ENCODE measurements at places on chromosomes 6 and 20.
A peak's percentile ranks its signal among the peaks of the same experiment; 100 is the strongest.

GRCh38 chr6:73250016-73250415 lies 13.0 kb downstream of the KHDC1 start:
- DNase-seq, result no peak

DNA sequence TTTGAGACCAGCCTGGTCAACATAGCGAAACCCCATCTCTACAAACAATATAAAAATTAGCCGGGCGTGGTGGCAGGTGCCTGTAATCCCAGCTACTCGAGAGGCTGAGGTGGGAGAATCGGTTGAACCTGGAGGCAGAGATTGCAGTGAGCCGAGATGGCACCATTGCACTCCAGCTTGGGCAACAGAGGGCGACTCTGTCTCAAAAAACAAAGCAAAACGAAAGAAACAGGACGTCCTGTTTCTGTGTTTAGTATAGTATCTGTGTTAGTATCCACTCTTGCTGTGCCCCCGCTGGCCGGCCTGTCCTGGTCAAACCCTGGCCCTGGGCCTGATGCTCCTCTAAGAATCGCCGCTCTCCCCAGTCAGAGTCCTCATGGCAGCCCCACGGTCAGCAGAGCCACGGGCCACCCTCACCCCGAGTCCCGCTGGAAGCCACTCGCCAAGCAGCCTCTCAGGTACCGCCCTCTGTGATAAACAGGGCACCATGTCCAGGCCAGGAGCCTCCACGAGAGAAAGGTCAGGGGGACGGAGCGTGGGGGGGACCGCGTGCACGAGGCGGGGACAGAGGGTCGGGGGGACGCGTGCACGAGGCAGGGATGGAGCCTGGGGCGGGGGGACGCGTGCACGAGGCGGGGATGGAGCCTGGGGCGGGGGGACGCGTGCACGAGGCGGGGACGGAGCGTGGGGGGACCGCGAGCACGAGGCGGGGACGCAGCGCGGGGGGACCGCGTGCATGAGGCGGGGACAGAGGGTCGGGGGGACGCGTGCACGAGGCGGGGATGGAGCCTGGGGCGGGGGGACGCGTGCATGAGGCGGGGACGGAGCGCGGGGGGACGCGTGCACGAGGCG lies 384.5 kb downstream of the SMOC2 start:
- DNase-seq, result no peak

DNA sequence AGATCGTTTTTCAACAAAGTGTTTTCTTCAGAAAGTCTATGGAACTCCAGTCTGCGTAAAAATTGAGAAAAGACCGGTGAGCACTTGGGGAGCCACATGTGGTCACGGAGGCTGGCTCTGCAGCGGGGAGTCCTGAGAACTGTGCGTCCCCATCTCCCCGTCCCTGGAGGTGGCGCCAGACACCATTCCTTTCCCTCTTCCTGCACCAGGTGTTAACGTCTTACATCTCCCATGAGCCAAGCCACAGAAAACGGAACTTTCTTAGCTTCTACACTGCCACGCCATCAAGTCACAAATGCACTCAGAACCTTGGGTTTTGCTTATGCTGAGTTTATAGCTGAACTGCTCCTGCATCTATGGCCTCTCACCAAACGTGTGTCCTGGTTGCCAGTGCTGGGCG lies 62.6 kb downstream of the GINS1 start:
- DNase-seq, result no peak

DNA sequence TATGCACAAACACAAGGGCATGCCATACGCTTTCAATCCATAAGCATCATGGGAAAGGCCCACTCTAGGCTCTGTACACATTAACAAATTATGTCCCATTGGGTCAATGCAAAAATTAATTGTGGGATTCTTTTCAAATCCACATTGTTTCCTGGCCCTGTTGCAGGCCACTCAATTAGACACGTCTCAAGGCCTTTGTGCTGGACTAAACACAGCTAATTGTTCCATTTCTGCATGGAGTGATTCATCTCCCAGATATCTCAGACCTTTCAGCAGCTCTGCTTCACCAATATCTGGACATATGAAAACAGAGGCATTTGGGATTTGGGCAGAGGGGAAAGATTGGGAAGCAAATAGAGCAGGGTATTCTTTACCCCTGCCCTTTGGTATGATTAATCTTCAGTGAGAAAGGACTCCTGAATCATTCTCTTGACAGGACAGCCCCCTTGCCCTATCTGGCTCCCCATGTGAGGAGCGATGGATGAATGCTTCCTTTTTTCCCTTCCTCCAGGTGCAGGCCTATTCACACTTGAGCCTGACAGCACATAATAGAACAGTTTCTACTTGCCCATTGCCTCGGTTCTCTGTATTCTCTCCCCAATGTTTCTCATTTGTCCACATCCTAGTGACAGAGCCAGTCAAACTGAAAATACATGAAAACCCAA lies 547.6 kb downstream of the HAO1 start:
- DNase-seq, result peak; percentile 22

GRCh38 chr6:163413345-163414116 lies 987 bp upstream of the QKI start:
- peak; percentile 56 for DNase-seq

DNA sequence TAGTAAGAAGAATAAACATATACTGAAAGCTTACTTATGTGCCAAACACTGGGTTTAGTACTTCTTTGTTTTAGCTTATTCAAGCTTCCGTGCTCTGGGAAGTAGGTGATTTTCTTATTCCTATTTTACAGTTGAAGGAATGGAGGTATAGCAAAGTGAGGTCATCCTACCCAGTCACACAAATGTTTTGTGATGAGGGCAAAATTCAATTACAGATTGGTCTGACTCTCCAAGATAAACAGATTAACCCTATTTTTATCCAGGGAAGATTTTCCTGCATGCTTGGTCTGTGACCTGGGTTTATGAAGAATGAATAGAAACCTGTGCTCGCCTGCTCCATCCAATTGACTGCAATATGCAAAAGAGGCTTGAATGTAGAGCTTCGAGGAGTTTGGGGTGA lies 310.0 kb downstream of the ZNF217 start:
- DNase-seq, result no peak

DNA sequence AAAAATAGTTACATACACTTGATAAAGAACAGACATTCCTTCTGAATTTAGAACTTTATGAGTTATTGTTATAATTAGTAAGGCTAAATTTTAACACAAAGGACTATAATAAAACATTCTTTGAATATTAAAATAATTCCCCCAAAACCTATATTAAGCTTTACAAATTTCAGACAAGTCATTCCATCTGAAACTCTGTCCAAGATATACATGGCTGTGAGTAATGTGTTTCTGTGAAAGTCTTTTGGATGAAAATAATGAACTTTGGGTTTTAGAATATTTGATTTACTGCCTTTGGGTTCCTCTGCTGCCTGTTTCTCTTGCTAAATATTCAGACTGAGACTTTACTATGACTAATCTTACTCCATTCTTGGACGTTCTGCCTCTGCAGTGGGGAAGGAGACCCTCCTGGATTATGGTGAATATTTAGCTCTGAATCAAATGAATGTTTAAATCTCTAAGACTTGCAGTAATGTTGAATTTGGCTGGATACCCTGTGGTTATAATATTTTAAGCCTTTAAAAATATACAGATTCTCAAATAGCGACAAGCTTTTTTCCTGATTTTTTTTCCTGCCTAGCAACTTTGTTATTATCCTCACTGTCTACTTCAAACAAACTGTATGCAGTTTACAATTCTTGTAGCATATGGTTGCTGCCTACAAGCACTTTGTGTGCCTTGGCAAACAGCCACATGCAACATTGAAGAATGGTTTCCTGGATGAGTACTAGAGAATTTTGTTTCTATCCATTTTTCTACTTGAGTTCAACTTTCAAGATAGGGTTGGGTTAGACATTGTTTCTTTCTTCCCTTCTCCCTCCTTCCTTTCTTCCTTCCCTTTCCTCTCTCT lies 51.4 kb downstream of the TXLNB start:
- DNase-seq, result peak; percentile 41

- DNase-seq, result no peak
Measured at GRCh38 chr20:951384-952169, 35.4 kb upstream of the ANGPT4 start.

DNA sequence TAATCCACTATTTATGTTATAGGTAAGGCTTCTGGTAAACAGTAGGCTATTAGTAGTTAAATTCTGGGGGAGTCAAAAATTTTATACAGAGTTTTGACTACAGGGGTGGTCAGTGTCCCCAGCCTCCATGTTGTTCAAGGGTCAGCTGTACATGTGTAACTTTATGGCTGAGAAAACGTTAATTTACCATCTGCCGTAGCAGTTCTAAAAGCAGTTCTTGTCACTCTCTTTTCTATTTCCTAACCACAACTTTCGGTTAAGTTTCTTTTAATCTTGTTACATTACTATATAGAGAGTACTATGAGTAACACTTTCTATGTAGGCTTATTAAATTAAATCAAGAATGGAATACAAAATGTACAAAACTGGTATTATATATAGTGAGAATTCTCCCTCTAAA lies 21.6 kb upstream of the KIF6 start:
- no peak for DNase-seq

DNA sequence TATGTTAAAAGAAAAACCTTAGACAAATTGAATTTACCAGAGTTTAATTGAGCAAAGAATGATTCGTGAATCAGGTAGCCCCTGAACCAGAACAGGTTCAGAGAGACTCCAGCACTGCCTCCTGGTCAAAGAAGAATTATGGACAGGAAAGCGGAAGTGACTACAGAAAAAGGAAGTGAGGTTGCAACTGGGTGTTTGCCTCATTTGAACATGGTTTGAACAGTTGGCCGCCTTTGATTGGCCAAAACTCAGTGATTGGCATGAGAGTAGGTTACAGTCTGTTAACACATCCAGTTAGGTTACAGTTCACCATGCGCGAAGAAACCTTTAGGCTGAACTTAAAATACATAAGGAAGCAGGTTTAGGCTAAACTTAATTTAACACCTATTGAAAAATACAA lies 248.8 kb downstream of the TFAP2A start:
- DNase-seq, result no peak

- no peak for DNase-seq
Measured at GRCh38 chr6:144150710-144151657, 667 bp downstream of the STX11 start.

DNA sequence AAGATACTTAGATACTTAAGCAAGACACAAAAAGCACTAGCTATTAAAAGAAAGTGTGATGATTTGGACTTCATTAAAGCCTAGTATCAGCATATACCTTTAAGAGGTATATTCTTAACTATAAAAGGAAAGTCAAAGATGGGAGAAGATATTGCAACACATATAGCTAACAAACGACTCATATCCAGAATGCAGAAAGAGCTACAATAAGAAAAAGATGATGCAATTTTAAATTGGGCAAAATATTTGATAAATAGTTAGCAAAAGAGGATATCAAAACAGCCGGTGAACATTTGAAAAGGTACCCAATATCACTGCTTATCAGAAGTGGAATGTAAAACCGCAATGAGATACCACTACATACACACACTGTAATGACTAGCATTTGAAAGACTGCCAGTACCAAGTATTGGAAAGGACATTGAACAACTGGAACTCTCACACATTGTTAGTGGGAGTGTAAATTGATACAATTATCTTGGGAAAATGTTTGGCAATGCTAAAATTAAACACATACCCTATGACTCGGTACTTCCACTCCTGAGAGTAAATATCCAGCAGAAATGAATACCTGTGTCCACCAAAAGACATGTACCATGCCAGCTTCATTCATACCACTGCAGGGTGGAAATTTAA lies 25.7 kb downstream of the MUC22 start:
- DNase-seq, result no peak

DNA sequence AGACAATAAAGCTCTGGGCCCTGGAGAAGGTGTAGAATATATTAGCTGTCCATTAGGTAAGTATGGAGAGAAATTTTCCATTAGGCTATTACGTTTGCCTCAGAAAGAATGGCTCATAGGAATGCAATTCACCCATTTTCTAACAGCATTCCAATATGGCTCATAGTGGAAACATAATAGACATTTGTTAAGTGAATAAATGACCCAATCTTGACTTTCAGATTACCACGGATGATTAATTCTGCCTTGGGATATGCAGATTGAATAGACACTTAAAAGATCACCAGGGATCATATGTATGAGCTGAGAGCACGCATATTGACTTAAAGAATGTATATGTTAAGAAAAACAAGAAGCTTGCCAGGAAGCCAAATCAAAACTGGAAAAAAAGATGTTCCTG lies 209.1 kb upstream of the CDYL start:
- DNase-seq, result no peak

DNA sequence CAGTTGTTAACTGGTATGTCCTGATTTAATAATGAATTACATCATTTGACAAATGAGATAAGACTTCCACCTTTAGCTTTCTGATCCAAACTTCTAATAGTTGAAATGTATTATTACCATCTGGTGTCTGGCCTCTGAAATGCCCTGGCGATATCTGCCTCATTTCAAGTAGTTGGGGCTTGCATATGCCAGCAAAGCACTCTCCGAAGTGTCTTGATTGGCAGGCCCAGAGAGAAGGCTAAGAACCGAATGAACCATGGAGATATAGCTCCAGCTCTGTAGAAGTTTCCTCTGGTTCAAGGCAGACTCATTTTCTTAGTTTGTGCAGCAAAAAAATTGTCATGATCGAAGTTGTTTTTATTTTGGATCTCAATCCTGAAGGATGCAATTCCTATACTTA lies 13.4 kb upstream of the HIVEP2 start:
- no peak for DNase-seq

DNA sequence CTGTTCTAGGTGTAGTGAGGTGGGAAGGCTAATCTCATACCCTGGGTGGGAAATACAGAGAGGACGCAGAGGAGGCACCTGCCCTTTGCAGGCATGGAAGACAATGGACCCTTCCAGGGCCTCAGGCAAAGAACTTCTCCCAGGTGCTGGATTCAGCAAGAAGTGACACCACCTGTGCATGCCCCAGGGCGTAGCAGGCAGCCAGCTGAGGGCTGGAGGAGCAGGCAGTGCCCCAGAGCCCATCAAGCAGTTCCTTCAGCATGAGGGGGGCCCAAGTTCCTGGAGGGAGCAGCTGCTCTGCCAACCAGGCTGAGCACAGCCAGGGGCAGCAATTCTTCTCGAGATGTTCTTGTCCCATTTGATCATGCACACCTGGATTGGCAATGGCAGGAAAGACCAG lies 170.3 kb upstream of the PDE10A start:
- DNase-seq, result no peak

DNA sequence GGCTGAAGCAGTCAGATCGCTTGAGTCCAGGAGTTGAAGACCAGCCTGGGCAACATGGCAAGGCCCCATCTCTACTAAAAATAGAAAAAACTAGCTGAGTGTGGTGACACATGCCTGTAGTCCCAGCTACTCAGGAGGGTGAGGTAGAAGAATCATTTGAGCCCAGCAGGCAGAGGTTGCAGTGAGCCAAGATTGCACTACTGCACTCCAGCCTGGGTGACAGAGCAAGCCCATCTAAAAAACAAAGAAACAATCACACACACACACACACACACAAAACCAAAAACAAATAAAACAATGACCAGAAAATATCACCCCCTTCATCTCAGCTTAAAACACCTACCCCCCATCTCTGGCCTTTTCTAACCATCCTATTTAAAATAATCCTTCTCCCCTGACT lies 68.0 kb downstream of the BTBD9 start:
- no peak for DNase-seq

DNA sequence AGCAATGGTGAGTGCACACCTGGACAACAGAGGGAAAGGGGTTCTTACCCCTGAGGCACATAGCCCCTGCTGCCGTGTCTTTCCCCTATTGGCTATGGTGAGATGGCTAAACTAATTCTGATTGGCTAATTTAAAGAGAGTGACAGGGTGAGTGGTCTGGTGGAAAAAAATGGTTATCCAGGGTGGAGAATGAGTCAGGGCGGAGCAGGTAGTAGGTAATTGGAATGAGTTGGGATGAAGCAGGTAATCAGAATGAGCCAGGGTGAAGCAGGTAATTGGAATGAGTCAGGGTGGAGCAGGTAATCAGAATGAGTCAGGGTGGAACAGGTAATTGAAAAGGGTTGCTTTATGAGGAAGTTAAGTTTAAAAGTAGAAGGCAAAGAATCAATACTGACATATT lies 200.3 kb downstream of the EYA4 start:
- no peak for DNase-seq
